ENCODE measurements at places on chromosomes 6 and 20.

DNA sequence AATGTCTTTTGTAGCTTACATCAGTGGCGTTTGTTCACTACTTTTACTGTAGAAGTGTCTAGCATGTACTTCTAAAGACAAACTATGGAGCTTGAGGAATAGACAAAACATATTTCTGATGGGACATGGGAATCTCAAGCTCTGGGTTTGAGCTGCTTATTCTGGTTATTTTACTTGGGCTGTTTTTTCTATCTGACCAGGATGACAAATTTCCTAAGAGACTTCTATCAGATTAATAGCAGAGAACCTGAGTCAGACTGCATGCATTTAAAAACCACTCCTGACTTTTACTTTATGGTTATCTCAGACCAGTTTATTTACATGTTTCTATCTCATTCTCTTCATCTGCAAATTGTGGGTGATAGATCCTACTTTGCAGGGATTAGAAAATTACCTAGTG, 1282.3 kb upstream of the GJE1 start:
- peak; percentile 76 for DNase-seq

DNA sequence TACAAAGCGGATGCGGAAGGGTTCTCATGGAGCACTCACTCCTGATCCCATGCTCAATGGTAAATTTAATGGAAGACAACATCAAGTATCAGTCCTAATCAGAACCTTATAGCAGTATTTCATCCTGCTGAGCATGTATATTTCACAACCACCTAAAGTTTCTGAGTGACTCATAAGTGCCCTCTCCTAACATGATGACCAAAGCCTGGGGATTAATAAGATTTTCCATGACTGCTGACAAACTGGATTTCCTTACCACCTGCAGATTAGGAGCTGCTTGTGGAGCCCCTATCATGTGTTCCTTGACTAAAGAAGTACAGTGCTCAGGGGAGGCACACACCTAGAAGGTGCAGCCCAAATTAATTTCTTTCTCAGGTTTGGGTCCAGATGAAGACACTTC, 112.8 kb downstream of the INSM1 start:
- peak; percentile 61 for DNase-seq

- DNase-seq = no peak
These were observed 16.1 kb downstream of the DYNLRB1 start for GRCh38 chr20:34532320-34532719.

DNA sequence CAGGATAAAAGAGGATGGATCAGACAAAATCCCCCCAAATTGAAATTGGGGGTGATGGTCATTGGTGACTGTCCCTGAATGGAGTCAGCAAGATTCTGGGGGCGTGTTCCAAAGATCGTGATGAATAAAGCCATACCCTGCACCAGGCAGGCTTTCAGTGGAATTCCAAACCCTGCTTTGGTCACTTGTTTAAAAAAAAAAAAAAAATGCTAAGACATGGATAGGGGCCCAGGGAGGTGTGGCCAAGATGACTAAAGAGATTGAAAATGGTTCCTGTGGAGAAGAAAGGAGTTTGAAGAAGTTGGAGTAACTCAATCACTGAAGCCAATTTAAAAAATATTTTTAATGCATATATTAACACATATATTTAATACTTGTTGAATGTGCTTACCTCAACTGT, 161.4 kb upstream of the KCNG1 start:
- peak; percentile 31 for DNase-seq

- no peak for DNase-seq
These were observed 32.1 kb downstream of the C6orf141 start for GRCh38 chr6:49582529-49582928.

- peak; percentile 1 for DNase-seq
These were observed 49.8 kb upstream of the RUNX2 start for GRCh38 chr6:45278367-45278766.
